ENCODE measurements at places on chromosomes 2 and 18.

GRCh38 chr2:44852594-44852993, 88.9 kb upstream of the SIX3 start:
- DNase-seq, result no peak

GRCh38 chr2:176818617-176819016, 394.0 kb upstream of the HNRNPA3 start:
- no peak for DNase-seq

GRCh38 chr2:102660070-102660469, 40.7 kb downstream of the SLC9A2 start:
- DNase-seq, result no peak

DNA sequence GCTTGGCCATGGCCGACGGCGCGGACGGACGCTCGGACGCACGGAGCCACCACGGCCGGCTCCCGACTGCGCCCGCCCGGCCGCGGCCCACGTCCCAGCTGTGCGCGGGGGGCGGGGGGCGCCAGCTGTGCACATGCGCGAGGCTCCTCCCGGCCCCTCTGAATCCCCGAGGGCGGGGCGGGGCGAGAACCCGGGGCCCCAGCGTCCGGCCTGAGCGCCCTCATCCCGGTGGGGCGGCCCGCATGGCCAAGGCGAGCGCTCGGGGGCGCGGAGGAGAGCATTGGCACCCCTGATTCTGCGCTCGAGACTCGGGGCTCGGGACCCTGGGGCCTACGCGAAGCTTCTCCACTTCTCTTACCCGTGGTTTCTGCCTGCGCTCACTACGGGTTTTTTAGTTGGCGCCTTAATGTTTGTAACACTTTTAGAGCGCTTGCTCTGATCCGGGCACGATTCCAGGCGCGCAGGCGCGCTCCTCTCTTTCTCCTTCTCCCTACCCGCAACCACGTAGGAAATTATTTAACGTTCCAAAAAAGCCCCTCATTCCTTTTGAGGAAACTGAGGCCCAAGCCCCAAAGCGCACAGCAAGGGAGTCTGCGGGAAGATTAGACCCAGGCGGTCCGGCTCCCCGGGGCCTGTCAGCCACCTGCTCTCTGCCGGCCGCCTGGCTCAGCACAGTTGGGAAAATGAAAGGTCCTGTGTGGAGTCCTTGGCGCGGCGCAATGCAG, at the start of gene PXDN:
TSS of gene PXDN (minus strand) at position 70 of the 725 bp plus-strand sequence. CDS start at position 10, 60 bp downstream.
- DNase-seq, result no peak

- DNase-seq, result no peak
Measured at GRCh38 chr2:74576863-74577229, 22.3 kb downstream of the DOK1 start.

DNA sequence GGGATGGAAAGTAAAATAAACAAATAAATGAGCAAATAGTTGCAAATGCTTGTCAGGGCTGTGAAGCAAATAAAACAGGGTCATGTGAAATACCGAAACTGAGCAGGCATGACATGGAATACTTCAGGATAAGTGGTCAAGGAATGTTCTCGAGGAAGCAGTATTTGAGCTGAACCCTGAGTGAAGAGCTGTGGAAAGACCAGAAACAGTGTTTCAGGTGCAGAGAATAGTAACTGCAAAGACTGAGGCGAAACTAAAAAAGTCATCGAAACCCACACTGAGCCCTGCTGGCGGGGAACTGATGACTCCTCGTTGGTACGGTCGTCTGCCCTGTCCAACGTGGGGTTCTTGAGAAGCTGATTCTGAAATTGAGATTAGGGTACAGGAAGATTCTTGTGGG, 27.2 kb upstream of the MYCN start:
- DNase-seq, result no peak

DNA sequence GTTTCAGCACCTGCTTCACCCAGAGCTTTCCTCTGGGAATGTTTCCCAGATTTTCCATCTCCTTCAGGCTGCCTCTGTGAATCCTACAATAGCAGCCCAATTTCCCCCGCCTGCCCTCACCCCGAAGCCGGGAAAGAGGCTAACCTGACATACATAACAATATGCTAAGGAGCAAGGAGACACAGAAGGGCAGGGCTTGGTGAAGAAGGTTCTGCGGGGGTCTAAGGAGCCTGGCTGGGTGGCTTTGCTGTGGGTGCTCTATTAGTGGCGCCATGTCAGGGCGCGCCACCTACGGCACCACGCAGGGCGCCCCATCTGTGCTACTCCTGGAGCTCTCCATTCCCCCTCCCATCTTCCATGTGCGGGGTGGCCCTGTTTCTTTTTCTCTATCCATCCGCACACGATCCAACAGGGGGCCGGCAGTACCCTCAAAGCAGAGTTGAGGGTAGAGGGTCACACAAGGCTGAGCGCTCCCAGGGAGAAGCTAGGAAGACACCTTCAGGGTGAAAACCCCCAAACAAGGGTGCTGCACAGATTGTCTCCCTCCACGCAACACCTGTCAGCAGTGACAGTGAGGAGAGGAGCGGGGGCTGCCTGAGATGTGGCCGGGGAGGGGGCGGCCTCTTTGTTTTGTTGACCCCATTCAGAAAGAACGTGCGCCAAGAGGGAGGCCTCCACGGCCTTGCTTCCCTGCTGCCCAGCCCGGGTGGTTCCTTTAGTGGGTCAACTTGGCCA, 101.4 kb downstream of the PDCL3 start:
- DNase-seq, result no peak

GRCh38 chr2:55054106-55054875, 4.0 kb upstream of the RTN4 start:
- no peak for DNase-seq

DNA sequence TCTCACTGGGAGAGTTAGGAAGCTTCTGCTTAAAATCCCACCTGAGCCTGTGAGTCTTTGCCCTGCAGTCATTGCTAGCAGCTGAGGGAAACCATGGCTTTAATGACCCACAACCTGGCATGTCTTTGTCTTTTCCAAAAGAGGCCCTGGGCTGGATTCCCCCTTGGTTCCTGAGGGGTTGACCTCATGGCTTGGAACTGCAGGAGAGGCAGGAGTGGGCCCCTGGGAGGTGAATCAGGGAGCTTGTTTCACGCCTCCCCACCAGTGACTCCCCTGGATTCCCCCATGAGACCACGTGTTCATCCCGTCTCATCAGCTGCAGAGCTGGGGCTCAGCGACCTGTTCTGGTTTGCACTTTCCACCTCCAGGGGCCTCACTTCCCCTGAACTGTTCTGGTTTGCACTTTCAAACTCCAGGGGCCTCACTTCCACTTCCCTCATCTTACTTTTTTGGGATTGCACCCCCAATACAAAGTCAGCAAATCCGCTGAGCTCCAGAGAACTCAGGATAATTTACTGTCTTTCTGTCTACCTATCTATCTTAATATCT, 58.5 kb upstream of the TMEM18 start:
- DNase-seq, result no peak

GRCh38 chr2:151791545-151791944, 36.7 kb downstream of the ARL5A start:
- DNase-seq, result no peak

DNA sequence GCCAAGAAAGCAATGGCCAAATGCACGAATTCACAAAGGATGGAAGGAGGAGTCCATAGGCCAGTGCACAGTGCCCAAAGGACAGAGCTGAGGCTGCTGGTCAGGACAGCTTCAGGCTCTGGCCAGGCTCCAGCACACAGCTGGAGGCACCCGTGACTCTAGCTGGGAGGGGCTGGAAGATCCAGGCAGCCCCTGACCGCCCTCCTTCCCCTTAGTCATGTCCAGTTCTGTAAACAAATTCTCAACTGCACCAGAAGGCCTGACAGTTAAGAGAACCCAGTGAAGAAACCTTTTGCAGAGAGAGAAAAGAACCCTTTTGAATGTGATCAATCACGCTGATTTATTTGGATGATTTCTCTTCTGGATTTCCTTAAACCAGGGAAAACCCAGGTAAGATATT, 7.7 kb upstream of the YWHAQ start:
- no peak for DNase-seq

DNA sequence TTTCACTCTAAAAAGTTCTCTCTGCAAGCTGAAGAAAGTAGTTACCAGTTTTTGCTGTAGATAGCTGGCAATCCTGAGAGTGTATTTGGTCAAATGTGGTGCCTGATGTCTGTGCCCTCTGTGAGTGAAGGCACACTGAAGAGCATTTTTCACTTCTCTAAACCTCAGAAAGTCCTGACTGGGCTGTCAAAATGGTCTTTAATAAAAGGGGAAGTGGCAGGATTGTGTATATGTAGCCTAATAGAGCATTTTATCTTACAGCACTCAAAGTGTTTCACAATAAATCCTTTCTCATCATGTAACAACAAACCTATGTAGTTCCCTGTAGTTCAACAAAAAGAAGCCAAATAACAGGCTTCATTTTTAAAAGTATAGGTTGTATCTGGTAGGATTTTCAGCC, 1552.3 kb upstream of the SLC39A10 start:
- no peak for DNase-seq

- DNase-seq, result no peak
Measured at GRCh38 chr2:176094349-176094748, 1.8 kb downstream of the HOXD13 start.

- no peak for DNase-seq
Measured at GRCh38 chr2:30366199-30366691, 80.8 kb upstream of the LCLAT1 start.

DNA sequence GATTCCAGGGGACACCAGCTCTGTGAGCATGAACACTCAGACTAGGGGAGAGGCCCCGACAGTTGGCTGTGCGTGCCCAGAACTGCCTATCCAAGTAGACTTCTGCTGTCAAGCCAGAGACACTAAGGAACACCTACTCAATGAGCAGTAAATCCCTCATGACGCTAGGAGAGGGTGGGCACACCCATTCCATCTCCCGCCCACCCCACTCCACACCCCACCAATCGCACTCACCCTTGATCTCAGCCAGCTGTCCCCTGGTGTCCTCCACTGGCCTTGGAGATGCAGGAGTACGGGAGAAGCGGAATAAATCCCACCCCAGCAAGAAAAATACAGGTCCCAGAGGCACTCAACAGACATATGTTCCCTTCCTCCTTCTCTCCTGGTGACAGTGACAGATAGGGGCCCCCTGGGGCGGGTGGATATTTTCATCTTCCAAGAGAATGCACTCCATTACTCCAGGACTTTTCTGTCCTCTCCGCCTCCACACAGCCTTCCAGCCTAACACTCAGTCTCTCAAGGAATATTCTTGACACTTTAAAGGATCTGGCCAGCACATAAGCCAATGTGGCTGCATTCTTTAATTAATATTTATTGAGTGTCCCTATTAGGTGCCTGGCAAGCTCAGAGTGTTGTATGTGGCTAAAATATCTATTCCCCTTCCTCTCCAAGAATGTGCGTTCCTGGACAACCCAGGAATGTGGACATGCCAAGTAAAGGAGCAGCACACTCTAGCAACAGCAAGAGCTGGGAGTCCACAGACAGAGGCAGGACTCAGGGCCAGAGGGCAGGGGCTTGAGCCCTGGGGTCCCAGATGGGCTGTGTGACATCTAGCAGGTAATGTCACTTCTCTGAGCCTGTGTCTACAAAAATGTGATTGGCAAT, 13.1 kb upstream of the SMAD7 start:
- no peak for DNase-seq

- no peak for DNase-seq
Measured at GRCh38 chr2:188046437-188046836, 245.2 kb upstream of the GULP1 start.

GRCh38 chr2:232791518-232791917, 15.2 kb upstream of the KCNJ13 start:
- DNase-seq, result no peak

GRCh38 chr2:205527801-205528200, 154.5 kb upstream of the NRP2 start:
- DNase-seq, result no peak

- no peak for DNase-seq
Measured at GRCh38 chr2:215105607-215106354, 32.6 kb downstream of the ABCA12 start.

- no peak for DNase-seq
Measured at GRCh38 chr2:152513681-152514080, 178.7 kb downstream of the FMNL2 start.

GRCh38 chr18:22539051-22539765, 121.5 kb upstream of the CTAGE1 start:
- no peak for DNase-seq

GRCh38 chr2:241313543-241314095, 1.9 kb downstream of the HDLBP start:
- DNase-seq, result no peak

DNA sequence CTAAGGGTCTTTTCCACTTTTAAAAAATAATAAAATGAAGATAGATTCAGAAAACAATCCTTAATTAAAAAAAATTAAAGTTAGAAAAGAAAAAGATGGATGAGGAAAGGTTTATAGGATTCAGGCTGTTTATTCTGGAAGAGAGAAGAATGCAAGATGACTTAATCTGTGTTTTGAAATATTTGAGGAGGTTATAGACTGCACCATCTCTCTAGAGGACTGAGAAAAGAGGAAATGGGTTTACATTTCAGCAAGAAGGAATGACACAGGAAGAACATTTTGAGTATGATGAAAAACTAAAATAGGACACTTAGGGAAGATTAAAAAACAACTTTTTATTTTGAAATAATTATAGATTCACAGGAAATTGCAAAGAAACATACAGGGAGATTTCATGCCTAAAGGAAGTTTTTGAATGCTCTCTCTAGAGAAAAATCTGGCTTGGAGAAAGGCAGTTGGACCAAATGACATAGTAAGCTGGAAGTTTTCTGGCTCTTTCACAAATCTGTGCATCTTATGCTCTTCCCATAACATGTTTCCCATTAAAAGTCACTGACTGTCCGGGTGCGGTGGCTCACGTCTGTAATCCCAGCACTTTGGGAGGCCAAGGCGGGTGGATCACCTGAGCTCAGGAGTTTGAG, 75.0 kb downstream of the CERS6 start:
- DNase-seq, result no peak

DNA sequence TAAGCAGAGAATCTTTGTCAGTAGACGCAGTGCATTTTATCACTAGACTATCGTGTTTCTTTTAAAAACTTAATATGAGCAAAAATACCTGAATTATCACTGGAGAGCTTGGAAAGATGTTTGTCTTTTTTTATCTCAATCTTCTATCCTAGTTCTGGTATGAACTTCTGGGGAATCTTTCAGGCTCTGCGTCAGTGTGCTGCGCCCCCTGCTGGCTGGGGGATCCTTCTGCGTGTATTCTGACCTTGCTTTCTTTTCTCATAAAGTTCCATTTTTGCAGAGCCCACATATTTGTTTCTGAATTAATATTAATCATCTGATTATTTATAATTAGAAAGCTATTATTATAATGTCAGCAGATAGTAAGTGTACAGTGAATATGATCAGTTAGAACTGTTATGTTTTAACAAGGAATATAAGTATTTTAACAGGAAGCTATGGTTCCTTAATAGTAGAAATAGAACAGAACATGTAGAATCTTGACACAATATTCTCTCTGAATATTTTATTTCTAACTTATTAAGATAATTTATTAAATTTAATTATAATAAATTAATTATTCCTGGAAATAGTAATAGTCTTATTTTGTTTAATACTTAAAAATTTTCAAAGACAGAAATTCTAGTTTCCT, 945.0 kb upstream of the CRIM1 start:
- no peak for DNase-seq

DNA sequence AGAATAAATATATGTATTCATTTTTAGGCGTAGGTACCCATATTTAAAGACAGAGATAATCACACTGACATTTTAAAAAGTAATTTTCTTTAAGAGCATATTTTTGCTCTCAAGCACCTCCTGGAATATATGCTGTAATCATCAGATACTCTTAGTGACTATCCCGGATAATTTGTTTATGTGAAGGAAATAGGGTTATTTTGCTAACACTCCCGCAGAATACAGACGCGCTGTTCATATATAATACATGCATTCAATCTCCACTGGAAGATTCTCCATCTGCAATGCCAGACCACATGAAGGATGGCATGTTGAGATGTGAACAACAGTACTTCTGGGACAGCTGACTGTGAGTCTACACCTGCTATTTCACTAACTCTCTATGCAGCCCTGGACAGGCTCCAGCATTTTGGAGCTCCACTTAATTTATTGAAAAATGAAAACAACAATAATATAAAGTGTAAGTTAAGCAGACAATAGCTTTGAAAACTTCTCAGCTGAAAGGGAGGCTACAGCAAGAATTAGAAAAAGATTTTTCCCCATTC, 430.6 kb downstream of the TMX3 start:
- DNase-seq, result no peak
